Naive thymus-derived CD4-positive, alpha-beta T cell (primary cell): ENCODE measurements at places on chromosomes 6 and 20. TPM values are rescaled to one million over a fixed set of nuclear protein-coding genes. Genes with fewer than 3 reads are reported as not detected.

HDGFL1 gene
- not detected for total RNA-seq

DNA sequence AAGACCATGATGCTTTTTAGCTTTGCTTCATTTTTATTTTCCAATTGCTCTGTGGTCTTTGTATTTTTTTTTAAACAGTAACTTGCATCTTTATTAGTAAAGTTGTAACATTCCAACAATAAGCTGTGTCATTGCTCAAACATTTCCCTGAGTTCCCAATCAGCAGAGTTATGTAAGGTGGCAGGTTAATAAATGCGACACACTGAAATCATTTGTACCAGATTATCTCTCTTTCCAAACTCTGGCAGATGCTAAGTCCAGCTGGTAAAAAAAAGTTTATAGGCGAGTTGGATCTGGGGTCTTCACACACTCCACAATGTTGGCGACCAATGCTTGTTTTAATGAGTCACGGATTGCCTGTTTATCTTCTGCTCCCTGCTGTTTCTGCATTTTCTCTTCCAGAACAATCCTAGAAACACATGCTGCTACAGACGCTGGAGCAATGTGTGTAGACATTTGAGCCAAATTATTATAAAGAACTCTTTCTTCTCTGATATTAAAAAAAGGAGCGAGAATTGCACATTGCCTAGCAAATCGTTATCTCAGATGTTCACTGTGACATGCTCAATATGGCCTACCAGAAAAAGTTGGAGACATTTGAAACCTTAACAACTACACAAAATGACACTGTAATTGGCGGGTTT lies 113.6 kb upstream of the IFNGR1 start:
- H3K4me1 ChIP-seq: no peaks in the 10 kb centered on the region
- DNase-seq: no peak
- no peak overlapping the region for H3K27ac ChIP-seq
- no peak overlapping the region for H3K4me3 ChIP-seq
- peaks cover 5% of the 10 kb centered on the region for H3K27me3 ChIP-seq

- H3K36me3 ChIP-seq: no peaks in the 10 kb centered on the region
- DNase-seq: no peak
- H3K27me3 ChIP-seq: no peaks in the 10 kb centered on the region
- no peaks in the 10 kb centered on the region for H3K4me1 ChIP-seq
Measured at GRCh38 chr6:70231311-70231710, 71.6 kb downstream of the COL9A1 start.

- no peaks in the 10 kb centered on the region for H3K27me3 ChIP-seq
- no peak overlapping the region for H3K27ac ChIP-seq
- no peak overlapping the region for H3K4me3 ChIP-seq
- no peaks in the 10 kb centered on the region for H3K4me1 ChIP-seq
Measured at GRCh38 chr6:165110860-165111259, 198.5 kb downstream of the C6orf118 start.

GRCh38 chr20:31914170-31914569 lies 37.7 kb downstream of the PDRG1 start:
- H3K4me1 ChIP-seq: no peaks in the 10 kb centered on the region
- no peak overlapping the region for H3K4me3 ChIP-seq
- H3K27me3 ChIP-seq: no peaks in the 10 kb centered on the region
- no peak overlapping the region for H3K27ac ChIP-seq

DNA sequence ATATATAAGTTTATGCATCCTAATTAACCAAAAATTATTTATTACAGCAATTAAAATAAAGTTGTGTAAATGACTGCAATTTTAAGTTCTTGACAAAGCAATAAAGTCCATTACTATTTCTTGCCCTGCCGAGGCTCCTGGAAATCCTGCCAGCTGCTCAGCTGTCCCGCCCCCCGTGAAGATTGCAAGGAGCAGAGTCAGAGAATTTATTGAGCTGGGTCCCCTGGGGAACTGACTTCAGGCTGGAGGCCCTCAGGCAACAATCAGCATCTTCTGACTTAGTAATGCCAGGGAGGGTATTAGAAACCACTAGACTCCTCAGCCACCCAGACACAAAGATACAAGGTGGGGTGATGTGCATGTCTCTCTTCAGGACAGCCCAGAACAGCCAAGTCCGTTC lies 92.3 kb downstream of the EDN3 start:
- DNase-seq: no peak
- H3K27ac ChIP-seq: no peak overlapping the region
- no peaks in the 10 kb centered on the region for H3K36me3 ChIP-seq
- H3K4me3 ChIP-seq: no peak overlapping the region
- H3K27me3 ChIP-seq: no peaks in the 10 kb centered on the region
